ENCODE measurements at places on chromosomes 4 and X.
A peak's percentile ranks its signal among the peaks of the same experiment; 100 is the strongest.

GRCh38 chrX:119802546-119802945 lies 11.1 kb upstream of the RPL39 start:
- DNase-seq = no peak

- DNase-seq = no peak
These were observed 332.4 kb downstream of the ARHGAP24 start for GRCh38 chr4:85807247-85807950.

- DNase-seq = no peak
These were observed 128.6 kb downstream of the SLC39A8 start for GRCh38 chr4:102216666-102217065.

DNA sequence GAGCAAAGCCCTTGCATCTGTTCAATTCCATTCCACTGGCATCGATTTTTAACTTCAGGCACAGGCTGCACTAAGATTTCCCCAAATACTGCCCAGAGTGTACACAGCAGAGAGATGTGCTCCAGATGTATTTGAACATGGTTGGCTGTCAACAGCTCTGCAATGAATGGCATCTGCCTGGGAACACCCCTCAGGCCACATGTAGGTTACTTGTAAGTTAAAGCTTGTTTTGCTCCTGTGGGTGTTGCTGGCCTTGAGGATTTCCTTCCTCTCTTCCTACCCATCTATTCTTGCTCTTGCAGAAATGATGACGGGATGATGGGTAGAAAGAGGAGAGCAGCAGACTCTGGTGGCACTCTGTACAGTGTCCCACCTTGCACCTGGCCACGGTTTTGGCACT lies 69.3 kb upstream of the HELT start:
- no peak for DNase-seq

- no peak for DNase-seq
These were observed 48.2 kb upstream of the PHOX2B start for GRCh38 chr4:41796545-41797210.

DNA sequence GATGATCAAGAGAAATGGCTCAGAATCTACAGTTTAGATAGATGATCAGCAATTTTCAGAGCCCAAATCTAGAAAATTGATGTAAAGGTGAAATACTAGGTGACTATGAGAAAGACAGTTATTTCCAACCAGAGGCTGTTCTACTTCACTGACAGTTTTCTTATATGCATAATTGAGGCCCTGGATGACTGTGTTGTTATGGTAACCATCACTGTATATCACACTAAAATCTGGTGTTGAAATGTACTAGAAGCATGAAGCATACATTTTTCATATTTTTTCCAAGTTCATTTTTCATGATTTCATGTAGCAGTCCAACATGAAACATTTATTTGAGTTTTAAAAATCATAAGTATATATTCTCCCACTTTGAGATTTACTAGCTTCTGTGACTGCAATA lies 87.4 kb downstream of the ATXN3L start:
- no peak for DNase-seq

DNA sequence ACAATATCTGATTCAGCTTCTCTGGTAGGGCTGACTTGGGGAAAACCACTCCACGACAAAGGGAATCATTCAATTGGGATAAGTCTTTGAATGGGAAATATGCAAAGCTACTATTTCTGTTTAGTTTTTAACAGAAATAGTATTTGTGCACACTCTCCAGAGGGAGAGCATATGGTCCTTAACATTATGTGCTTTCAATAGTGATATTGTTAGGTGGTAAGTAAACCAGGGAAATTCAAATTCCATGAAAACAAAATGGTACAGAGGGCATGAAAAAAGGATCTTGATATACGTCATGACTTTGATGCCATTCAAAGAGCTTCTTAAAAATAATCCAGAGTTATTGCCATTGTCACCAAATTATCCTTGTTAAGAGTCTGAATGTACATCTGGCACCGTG lies 47.1 kb upstream of the CITED1 start:
- DNase-seq = no peak

DNA sequence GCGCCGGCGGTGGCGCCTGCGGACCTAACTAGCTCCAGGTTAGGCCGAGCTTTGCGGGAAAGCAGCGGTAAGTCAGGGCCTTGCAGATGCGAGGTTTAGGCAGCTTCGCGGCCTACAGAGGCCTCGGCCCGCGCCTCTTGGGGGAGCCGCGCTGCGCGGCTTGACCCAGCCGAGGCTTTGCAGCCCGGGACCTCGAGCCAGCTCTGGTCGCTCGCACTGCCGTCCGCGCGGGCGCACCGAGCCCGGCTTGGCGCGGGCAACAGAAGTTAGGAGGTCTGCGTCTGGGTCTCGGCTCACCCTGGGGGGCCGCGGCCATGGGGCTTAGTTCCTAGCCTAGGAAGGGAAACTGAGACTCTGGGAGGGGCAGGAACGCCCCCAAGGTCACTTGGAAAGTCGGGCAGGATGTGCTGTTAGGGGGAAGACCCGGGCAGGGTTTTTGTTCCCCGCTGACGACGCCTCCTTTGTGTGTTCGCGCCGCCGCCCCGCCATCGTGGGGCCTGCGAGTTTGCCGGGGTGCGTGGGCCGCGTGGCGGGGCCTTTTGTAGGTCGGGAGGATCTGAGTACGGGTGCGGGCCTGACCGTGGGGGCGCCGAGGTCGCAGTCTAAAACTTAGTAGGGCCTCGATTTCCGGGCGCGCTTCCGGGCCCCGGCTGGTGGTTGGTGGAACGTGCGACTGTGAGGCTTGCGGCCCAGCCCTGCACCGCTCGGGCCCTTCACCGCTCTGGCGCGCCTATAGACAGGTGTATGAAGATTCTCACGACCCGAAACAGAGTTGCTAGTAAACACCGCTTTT lies 482 bp downstream of the RNF4 start:
- DNase-seq = peak; percentile 77

- no peak for DNase-seq
These were observed 14.4 kb upstream of the CXCL8 start for GRCh38 chr4:73725985-73726384.

DNA sequence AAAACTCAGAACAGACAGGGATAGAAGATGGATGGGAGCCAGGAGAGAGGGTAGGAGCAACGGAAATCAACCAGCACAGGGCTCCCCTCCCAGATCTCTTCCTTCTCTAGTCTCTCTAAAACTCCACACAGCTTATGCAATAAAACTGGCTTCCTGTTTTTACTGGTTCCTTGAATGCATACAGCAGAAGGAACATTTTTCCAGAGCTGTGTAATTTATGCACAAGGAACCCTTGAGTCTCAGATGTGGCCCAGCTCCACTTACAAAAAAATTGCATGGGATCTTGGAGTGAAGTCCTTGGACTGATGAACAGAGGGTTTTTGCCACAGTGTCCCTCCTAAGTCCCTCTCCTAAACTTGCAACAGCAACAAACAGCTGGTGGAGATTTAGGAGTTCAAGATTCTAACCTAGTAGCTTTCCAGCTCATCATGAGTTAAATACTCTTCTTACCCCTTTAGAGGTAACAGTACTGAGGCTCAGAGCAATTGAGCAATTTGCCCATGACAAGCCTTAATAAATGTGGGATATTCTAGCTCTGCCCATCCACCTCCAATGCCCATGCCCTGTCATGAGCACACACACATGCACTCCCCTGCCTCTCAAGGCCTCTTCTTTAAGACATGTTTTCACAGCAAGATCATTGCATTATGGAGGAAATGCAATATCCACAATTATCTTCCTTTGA lies 18.4 kb upstream of the CC2D2A start:
- DNase-seq = no peak

- no peak for DNase-seq
These were observed 46.7 kb downstream of the ARL9 start for GRCh38 chr4:56552273-56552672.

- no peak for DNase-seq
These were observed 7.5 kb downstream of the IDS start for GRCh38 chrX:149497626-149498025.

DNA sequence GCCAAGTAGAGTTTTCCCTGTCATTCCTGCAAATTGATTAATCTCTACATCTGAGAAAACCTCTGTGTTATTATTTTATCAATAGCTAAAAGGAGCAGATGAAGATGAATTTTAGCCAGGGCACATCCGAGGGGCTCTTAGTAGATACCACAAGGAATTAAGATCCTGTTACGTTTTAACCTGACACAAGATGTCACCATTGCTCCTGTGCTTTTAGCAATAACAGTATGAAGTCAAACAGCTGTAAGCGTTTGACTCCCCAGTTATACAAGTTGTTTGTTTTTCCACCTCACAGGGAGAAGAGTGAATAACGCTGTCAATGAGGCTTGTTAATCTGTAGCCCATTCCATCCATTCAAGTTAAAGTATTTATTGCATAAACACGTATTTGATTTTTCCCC lies 76.0 kb upstream of the AP1S2 start:
- DNase-seq = no peak

GRCh38 chrX:10482261-10482660 lies 138.1 kb downstream of the MID1 start:
- no peak for DNase-seq

DNA sequence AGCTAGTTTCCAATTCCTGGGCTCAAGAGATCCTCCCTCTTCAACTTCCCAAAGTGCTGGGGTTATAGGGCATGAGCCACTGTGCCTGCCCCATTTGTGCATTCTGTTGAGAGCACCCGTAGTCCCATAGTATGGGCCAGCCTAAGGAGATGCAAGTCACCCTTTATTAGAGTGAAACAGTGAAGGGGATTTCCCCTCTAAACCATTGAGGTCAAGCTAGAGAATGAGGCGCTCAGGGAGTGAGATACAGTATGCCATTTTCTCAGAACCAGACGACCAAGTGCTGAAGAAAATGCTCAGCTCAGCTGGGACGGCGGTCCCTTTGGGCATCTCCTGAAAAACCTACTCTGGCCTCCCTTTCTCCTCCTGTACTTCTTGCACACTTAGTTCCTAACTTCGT lies 18.7 kb downstream of the RNF4 start:
- DNase-seq = peak; percentile 14

DNA sequence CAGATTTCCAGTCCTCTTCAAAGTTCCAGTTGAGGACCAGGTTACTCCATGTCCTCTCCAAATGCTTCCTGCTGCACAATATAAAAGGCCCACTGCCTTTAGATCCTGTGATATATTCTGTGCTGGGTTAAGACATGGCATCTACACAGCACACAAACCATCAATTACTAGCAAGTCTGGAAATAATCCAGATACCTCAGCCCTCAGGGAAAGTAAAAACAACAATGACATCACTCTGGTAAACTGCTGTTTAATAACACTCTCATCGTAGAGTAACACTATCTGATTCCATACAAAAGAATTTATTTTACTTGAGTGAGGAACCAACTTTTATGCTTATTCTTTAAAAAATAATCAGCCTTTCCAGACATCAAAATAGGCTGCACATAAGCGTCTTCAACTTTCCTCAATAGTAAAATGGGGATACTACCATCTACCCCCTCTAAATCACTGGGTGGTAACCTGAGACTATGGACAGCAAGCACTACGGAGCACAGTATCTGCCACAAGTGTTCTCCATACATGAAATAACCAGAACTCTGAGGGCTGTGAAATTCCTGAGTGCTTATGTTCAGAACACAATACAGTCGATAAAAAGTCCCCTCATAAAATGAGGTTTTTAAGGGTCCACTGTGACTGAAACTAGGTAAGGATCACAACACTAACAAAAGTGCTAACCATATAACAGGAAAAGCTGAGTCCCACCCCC lies 53.4 kb downstream of the ABCG2 start:
- no peak for DNase-seq

DNA sequence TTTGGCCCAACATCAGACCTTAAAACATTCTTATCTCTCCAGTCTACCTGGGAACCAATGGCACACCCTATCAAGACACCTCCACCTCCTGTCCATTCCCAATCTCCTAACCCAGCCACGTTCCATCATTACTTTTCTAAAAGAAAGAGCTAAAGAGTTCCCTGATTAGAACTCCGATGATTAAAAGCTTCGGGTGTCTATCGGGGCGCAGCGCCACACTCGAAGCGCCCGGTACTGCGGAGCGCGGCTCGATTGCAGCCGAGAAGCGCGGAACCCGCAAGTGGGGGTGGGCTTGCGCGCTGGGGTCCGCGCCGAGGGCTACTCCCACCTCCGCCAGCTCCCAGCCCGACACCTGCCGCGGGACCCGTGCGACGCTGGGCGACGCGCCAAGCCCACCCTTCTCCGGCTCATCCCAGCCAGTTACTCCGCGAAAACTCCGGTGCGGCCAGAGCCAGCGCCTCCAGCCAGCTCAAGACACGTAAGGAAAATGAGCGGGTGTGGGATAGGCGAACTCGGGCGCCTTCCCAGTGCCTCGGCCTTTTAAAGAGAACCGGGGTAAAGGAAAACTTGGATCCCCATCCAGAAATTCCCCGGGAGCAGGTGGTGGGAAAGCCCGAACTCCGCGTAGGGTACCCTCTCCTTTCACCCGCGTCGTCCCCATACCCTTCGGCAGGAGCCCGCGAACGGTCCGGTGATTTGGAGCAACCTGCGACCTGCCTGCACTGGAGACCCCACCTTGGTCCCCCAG lies 593 bp downstream of the NPY1R start:
- no peak for DNase-seq

DNA sequence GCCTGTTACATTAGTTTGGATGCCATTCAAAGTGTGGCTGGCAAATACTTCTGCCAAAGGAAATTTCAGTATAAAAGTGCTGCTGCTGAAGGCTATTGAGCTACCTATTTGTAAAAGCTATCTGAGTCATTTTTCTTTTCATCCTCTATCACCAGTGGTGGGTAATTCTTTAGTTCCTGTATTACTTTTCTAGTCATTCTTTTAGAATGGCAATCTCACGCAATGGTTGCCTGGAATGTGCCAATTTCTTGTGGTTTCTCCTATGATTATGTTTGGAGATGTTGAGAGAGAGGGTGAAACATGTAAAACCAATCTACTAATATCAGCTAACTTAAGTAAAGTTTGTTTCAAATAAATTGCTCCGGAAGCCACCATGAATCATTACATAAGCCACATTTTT lies 685.0 kb downstream of the RAPGEF2 start:
- DNase-seq = no peak

DNA sequence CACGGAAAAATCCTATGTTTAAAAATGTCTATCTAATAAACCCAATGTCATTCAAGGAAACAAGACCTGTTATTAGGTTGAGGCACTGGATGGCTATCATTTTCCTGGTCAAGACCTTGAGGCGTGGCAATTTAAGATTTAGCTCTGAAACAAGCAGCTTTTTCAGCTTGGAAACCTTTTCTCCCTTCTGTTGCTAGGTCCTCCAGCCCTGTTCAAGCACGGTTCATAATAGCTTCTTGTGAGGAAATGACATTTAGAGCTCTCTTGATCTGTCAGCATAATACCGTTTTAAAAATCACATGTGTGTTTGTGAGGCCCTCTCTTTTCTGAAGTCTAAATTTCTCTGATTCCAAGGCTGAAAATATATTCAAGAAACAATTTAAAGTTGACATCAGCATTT lies 133.6 kb upstream of the GRPR start:
- no peak for DNase-seq

DNA sequence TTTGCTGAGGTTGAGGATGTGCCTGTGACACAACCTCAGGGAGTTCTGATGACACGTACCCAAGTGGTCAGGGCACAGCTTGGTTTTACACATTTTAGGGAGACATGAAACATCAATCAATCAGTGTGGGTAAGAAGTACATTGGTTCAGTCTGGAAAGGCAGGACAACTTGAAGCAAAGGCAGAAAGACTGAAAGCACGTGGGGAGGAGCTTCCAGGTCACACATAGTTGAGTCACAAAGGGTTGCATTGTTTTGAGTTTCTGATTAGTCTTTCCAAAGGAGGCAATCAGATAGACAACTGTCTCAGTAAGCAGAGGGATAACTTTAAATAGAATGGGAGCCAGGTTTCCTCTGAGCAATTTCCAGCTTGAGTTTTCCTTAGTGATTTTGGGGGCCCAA lies 1910.0 kb upstream of the AGA start:
- no peak for DNase-seq
